Amniotic stem cell (primary cell): ENCODE measurements at places on chromosomes 7 and 10.
A peak's percentile ranks its signal among the peaks of the same experiment; 100 is the strongest.

- DNase-seq = no peak
Observed at GRCh38 chr7:154347700-154348266, 295.6 kb downstream of the DPP6 start.

DNA sequence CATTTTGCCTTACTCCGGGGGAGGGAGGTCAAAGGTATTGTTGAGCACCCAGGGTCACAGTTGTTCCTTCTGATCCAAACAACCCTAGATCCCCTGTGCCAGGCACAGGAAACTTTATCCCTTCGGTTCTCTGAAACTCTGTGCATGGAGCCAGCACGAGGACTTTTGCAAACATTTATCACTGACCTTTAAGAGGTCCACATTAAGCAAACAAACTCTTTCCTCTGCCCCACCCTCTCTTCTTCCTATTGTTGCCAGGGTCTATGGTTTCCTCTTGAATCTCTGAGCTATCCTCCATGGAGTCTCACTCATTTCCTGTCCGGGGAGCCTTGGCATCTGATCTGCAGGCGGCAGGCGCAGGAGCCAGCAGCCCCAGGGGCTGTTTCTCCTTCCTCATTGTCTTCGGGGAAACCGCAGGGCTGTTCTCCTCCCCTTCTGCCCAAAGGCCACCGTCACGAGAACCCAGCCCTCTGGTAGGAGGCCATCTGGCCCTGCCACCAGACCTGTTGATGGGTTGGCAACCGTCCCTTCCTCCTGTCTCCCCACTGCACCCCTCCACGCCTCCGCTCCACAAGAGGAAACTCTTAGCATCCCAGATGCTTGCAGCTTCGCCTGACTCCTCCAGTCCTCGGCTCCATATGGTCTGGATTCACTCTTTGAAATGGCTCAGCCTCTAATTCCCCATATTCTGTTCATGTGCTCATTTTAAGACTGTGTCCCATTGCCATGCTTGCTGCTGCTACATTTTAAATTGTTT, 327.3 kb upstream of the NRP1 start:
- peak; percentile 66 for DNase-seq

GRCh38 chr10:72460284-72460876, 105.7 kb upstream of the DNAJB12 start:
- DNase-seq = no peak

GRCh38 chr10:11907914-11908313, 84.8 kb downstream of the PROSER2 start:
- DNase-seq = no peak

GRCh38 chr7:132162556-132163144, 413.6 kb downstream of the PLXNA4 start:
- no peak for DNase-seq

- no peak for DNase-seq
Observed at GRCh38 chr7:135168001-135168400, 2.5 kb downstream of the CYREN start.

DNA sequence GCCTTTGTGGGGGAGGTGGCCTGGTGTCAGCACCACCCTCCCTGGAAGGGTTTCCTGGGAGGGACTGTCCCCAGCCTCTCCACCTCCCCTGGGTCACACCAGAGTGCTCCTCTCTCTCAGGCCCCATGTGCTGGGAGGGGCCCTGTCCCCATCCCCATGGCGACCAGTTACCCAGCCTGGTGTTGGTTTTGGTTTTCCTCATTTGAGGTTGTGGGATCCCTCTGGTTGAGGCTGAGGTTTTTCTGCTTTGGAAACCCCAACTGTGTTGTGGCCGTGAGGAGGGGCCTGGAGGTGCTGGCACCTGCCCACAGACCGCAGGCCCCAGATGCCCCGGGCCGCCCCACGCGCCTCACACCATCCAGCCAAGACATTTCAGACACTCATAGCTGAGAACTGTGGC, 106.3 kb downstream of the GRK5 start:
- no peak for DNase-seq

- DNase-seq = no peak
Observed at GRCh38 chr7:141359262-141359661, 191.9 kb upstream of the AGK start.

DNA sequence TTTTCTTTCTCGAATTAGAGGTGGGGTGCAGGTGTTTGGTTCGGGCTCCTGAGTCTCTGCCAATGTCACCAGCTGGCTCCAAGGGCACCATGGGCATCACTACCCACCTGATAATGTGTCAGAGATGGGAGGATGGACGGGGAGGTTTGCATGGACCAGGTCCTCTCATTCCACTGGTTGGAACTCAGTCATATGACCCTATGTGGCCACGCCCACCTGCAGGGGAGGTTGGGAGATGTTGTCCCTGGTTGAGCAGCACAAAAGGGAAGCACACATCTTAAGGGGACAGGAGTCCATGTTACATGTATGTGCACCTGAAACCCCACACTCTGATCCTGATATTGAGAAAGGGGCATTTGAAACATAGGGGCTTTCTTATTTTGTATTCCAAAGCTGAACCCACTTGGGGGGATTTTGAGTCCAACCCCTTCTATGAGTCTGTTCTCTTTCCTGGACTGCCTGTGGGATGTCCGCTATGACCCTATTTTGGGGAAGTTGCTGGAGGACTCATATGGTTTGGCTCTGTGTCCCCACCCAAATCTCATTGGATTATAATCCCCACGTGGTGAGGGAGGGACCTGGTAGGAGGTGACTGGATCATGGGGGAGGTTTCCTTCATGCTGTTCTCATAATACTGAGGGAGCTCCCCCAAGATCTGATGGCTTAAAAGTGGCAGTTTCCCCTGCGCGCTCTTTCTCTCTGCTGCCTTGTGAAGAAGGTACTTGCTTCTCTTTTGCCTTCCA, 66.9 kb upstream of the BAIAP2L1 start:
- DNase-seq = no peak

DNA sequence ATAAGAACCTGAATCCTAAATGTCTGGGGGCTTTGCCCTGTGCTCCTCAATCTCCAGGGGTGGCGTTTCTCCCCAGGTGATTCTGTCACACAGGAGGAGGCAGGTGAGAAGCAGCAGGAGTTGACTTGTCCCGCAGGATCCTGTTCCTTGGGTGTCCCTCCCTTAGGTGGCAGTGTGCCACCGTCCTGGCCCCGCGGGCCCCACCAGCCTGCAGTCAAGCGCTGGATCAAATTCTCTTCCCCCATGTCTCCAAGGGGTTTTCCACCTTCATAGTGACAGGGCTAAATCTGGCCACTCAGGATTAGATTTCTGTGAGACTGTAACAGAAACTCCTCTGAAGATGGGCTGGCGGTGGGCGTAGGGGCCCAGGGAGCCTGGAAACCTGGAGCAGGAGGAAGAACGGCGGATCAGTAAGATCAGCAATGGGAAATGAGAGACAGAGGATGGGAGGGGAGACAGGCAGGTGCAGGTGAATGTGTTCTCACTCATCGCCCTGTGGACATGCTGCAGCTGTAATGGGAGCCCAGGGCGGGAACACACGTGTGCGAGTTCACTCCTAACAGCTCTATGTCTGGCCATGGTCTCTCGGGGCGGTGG, 329.2 kb upstream of the COBL start:
- DNase-seq = no peak
